ENCODE measurements at places on chromosomes 16 and 17. TPM values are rescaled to one million over a fixed set of nuclear protein-coding genes. Genes with fewer than 3 reads are reported as not detected.

- DNase-seq, result no peak
These were observed 20.6 kb downstream of the PRKAR1A start for GRCh38 chr17:68532826-68533225.

DNA sequence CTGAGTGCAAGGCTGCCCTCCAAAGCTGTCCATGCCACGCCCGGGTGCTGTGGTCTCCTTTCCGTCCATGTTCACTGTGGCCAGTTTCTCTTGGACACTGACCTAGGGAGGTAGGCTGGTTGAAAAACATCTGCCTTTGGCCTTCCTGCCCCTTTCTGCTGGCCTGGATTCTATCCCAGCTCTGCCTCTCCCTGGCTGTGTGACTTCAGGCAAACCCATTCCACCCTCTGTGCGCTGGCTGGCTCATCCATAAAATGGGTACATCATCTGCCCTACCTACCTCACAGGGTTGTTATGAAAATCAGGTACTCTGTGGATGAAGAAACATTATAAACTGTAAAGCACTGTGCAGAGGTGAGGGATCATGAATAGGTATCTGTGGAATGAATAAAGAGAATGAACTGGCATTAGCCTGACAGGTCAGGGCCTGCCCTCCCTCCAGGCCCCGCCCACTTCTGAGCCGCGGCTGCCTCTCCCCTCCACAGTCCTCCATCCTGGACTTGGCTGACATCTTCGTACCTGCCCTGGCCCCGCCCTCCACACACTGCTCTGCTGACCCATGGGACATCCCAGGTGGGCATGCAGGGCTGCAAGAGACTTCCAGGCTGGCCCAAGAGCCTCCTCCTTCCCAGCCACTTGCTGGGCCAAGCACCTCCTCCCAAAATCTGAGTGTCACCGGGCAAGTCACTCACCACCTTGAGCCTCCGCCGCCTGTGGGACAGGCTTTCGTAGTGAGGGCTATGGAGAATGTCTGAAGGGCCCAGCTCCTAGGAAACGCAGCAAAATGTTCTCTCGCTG, 7.0 kb upstream of the SPATA20 start:
- DNase-seq, result no peak

GRCh38 chr16:21179126-21179982, 20.9 kb downstream of the LDAF1 start:
- no peak for DNase-seq

DNA sequence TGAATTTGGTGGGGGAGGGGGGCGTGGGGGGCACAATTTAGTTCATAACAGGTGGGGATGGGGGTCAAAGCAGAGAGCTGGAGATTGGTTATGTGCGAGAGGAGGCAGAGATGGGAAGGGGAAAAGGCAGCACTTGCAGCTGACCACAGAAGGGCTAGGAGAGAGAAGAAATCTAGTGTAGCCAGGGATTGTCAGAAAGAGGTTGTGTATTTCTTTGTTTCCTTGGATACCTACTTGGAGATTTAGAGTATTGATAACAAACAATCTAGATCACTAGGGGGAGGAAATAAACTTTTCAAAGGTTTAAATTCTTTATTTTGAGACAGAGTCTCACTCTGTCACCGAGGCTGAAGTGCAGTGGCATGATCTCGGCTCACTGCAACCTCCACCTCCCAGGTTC, 47.1 kb upstream of the YPEL2 start:
- no peak for DNase-seq

DNA sequence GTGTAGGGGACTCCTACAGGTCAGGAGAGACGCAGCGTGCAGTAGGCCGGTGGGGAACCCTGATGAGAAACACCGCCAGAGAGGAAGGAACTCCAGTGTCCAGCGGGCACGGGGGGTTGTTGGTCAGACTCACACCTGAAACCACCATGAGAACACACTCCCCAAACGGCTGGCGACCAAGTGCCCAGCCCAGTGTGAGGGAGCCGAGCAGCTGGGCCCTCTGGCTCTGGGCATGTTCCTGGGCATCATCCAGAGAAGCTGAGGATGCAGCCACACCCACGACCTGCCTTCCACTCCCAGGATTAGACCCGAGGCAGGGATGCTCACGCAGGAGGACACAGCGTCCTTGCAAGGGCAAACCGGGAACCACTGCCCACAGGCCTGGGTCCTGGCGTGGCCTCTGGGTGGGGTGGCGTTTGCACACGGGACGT, 108.3 kb upstream of the ZNF750 start:
- DNase-seq, result no peak

- DNase-seq, result no peak
These were observed 42.8 kb downstream of the PKD1 start for GRCh38 chr16:2092866-2093265.

GRCh38 chr17:13031718-13032350, 14.0 kb upstream of the ELAC2 start:
- peak; percentile 44 for DNase-seq

DNA sequence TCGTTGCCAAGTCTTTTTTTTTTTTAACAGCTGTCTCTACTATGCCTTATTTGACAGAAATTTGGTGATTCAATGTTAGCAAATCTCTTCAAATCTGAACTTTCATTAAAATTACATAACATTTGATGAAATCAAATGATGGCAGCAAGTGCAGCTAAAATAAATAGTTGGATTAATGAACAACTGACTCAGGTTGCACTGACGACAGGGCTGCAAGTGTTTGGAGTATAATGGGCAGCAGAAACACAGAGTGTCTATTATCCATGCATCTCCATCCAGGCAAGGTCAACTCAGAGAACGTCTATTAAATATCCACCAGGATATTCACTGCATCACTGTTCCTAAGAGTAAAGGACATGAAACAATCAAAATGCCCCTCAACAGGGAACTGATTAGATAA, 109.8 kb downstream of the SLC39A11 start:
- DNase-seq, result no peak

DNA sequence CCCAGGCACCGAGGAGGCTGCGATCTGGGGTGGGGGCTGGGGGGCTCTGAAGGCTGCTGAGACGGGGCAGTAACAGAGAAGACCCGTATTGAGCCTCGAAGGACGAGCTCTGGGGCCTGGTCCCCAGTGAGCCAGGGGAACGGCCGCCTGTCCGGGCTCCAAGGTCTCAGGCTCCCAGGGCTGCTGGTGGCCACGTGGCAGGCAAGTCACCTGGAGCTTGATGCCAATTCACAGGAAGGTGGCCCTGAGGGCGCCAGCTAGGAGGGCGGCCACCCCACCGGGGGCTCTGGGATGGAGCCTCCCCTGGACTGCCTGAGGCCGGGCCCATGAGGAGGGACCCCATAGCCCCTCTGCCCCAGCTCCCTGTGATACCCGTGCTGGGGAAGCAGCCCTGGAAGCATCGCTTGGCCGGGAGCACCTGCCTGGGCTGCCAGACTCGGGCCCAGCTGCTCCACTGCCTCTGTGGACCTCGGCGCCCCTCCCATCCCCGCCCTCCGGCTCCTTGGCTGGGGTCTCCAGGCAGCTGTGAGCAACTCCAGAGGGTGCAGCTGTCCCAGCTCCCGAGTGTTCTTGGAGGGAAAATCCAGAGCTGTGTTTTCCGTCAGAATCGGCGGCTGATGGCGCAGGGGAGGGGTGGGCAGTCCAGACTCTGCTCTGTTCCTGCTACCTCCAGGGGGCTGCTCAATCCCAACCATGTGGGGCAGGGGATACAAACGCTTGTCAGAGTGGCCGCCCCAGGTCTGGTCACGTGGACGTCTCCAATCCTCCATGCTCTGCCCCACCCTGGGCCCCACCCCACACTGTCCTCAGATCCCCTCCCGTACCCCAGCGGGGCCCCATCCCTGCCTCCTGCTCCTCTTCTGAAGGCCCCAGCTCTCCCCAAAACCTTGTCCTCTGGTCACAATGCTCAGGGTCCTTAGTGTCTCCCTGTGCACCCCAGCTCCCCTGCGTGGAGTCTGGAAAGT, 67.2 kb upstream of the GNG13 start:
- no peak for DNase-seq

DNA sequence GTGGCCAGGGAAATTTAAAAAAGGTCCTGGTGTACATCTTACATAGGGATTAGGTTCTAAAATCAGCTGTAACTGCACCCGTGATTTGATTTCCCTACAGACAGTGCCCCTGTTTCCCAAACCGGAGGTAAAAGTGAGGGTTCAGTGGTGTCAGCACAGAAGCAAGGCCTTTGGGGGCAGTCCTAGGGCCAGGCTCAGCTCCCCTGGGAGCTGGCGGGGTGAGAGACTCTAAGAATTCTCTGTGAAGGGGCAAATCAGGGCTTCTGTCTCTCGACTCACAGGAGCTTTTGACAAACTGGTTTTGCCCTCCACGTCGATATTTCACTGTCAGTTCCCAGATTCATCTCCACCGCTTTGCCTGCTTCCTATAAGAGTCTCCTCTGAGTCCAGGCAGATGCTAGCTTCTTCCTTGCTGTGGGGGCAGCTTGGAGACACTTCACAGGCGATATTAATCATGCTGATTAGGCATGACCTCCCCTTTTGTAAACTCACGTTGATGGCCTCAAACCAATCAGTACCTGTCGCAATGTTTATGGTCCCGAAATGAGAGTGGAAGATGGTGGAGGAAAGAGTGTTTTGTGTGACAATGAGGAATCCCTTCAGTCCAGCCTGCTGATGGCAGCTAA, 234.2 kb upstream of the TOX3 start:
- no peak for DNase-seq

DNA sequence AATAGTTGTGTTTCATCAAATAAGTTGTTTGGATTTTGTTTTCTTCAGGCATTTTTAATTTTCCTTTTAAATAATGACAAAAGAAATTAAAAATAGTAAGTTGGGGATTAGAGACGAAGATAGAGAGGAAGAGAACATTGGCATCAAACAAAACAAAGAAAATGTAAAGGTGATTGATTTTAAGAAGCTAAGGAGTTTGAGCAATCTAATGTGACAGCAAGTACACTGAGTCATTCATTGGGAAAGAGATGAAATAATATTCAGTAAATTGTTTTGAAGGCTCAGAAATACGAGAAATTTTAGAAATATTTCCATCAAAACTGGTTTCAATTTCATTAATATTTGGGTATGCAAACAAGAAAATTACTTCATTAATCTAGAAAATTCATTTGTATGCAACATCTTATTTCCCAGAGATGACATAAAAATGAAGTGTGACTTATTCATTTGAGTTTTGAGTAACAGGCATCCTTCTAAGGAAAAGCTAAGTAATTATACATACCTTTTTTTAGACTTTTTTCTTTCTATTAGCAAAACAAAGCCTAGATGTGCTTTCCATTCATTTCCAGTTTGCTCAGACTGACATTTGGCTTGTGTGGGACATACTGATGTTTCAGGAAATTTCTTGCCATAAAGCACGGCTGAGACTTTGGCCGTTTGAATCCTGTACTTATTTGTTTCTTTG, 66.7 kb downstream of the COX10 start:
- no peak for DNase-seq

DNA sequence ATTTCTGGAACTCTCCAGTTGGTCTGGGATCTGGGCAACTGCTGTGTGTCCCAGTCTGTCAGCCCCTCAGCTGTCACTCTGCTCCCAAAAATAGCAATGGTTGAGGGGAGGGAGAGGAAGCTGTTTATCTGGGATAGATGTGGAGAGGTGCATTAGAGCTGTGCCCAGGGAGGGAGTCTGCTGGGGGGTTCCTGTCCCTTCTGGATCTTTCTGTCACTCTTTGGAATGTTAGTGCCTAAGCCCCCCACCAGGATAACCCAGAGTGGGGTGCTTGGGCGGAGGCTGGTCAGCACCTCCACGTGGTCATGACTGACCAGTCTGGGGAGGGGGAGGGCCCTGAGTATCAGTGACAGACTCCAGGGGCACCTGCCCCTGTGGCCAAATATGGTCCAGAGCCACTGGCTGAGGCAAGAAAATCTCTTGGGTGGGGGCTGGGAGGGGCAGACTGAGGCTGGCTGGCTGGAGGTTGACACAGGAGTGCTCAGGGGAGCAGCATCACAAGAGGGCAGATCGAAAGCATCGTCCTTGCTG, at the start of gene UNC45B:
Gene UNC45B (plus strand): TSS at position 443 of the 531 bp plus-strand sequence. CDS start 447 bp downstream, outside the sequence.
- no peak for DNase-seq

DNA sequence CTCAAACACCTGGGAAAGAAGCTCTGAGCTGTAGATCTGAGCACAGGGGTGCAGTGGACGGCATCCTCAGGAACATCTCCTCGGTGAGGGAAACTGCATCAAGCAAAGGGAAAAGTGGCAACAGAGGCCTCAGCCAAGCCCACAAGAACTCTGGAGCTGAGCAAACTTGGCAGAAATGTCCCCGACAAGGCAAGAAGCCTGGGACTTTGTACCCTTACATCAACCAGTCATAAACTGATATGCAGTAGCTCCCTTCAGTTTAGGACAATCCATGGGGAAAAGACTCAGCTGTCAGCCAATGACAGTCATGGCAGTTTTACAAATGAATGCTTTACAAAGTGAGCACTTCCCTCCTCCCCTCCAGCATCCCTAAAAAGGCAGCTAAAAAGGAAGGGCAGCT, 210.0 kb upstream of the DYNLRB2 start:
- DNase-seq, result no peak

GRCh38 chr17:60335289-60335688, 56.6 kb downstream of the USP32 start:
- DNase-seq, result no peak

DNA sequence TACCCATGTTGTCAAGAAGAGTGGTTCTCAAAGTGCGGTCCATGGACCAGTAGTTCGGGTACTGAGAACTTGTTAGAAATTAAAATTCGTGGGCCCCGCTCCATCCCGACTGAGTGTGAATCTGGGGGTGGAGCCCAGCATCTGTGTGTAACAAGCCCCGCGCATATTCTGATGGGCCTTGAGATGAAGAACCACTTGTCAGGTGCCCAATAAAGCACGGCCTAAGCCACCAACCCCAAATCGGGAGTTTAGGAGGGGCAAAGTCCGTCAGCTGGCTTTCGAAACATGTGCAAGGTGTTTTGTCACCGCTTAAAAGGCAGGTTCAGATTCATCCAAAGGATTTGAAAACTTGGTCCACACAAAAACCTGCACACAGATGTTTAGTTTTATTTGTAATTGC, 29.5 kb downstream of the PSMD12 start:
- DNase-seq, result no peak

PYCARD gene
- not detected for total RNA-seq

CX3CL1 gene
- not detected for total RNA-seq

CEP295NL gene
- total RNA-seq, result 0.35 TPM

HSF5 gene
- not detected for total RNA-seq

P2RX1 gene
- total RNA-seq, result not detected

PRRT2 gene
- total RNA-seq, result 0.22 TPM

C1QTNF8 gene
- not detected for total RNA-seq

CMTM2 gene
- not detected for total RNA-seq

Data from NCI-H460 (cell line).